ENCODE measurements at places on chromosomes 3 and 15.
A peak's percentile ranks its signal among the peaks of the same experiment; 100 is the strongest.

DNA sequence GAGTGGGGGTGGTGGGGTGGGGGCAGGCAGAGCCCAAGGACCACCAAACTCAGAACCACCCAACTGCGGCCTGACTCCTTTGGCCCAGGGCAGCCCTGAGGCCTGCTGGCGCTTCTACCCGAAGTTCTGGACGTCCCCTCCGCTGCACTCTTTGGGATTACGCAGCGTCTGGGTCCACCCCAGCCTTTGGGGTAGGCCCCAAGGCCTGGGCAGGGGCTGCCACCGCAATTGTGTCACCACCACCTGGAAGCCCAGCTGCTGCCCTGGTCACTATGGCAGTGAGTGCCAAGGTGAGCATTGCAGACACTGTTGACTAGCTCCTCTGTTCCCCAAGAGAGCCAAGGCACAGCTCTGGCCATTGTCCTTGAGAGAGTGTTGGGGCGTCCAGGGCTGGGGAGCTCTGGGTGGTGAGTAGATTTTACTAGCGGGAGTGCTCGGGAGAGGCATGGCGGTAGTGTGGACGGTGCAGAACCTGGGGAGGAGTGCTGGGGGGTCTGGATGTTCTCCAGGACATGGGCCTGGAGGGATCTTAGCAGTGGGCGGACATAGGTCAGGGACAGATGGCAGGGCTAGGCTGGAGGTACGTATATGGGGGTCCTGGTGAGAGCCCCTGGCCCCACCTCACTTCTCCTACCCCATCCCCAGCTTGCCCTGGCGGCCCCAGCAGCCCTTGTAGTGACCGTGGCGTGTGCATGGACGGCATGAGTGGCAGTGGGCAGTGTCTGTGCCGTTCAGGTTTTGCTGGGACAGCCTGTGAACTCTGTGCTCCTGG, 12.8 kb downstream of the NT5DC2 start:
- no peak for DNase-seq

DNA sequence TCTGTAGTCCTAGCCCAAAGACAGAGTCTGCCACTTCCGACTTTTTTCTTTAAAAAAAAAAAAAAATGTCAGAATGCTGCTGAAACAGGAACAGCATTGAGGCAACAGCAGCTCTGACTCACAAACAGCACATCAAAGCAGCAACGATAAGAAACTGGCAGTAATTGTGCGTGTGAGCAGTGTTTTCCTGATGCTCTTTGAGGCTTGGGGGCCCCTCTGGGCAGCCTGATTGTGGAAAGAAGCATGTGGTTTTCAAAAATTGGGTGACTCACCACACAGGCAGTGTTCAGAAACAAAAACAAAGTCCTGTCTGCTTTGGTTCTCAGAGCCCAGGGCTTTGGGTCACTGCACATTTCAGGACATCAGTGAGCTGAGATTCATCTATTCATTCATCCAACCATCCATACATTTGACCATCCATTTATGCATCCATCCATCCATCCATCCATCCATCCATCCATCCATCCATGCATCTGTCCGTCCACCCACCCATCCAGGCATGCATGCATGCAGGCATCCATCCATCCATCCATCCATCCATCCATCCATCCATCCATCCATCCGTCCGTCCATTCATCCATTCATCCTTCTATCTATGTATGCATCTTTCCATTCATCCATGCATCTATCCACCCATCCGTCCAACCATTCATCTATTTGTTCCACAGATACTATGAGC, 308.4 kb downstream of the RPLP1 start:
- DNase-seq = peak; percentile 77

GRCh38 chr3:197105786-197106185, 76.2 kb upstream of the MELTF start:
- DNase-seq = no peak

DNA sequence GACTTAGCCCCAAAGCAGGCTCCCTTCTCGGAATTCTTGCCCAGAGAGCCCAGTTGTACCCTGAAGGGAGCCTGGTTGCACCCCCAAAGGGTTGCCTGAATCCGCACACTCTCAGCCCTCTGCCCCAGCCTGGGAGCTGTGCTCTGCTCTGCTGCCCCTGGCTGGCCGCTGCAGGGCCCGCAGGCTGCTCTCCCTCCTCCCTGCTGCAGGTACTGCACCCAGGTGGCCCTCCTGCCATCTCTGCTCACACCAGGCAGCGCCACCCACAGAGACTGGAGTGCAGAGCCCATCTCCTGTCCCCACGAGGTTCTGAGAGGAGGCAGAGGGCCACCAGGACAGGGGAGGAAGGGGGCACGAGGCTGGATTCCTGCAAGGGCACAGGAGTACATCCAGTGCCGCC, 134.2 kb upstream of the NSMCE3 start:
- no peak for DNase-seq

- DNase-seq = no peak
Measured at GRCh38 chr3:191135175-191135574, 63.9 kb upstream of the OSTN start.

GRCh38 chr3:43286115-43286840, at the start of gene SNRK:
Gene SNRK, plus strand, starts transcription at chr3:43286540. Its CDS starts 16,664 bp downstream, at chr3:43303204.
- peak; percentile 94 for DNase-seq

- DNase-seq = no peak
Measured at GRCh38 chr3:176734146-176734545, 463.1 kb downstream of the TBL1XR1 start.

- DNase-seq = no peak
Measured at GRCh38 chr15:50164458-50164857, 17.5 kb upstream of the SLC27A2 start.

GRCh38 chr3:109702252-109702651, 364.9 kb upstream of the DPPA4 start:
- no peak for DNase-seq

- no peak for DNase-seq
Measured at GRCh38 chr3:63441262-63441661, 163.2 kb downstream of the SYNPR start.

- no peak for DNase-seq
Measured at GRCh38 chr15:78682004-78682651, 41.1 kb upstream of the CHRNB4 start.

DNA sequence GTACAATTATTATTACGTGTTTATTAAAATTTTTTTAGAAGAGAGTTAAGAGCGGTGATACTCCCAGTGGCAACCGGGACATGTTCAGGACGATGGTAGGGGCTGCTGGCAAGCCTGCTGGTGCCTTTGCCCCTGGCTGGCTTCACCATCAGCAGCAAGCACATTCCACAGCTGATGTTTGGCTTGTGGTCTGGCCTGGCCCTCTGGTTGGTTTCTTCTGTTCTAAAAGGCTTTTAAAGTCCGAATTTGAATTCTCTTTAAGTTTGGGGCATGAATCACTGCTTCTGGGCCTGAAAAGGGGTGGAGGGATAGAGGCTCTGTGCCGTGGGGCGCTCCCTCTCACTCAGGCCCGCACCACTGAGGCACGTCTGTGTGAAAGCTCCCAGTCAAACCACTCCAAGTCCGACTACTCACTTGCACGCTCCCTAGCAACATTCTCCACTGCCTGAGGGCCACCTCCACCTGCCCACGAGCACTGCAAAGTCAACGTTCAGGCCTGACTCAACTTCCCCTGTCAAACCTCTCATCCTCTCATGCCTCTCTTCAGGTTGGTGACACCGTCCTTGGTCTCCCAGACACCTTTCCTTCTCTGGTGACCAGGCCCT, 10.1 kb downstream of the ITGA11 start:
- DNase-seq = no peak

- DNase-seq = no peak
Measured at GRCh38 chr15:69697916-69698315, 245.3 kb downstream of the RPLP1 start.

DNA sequence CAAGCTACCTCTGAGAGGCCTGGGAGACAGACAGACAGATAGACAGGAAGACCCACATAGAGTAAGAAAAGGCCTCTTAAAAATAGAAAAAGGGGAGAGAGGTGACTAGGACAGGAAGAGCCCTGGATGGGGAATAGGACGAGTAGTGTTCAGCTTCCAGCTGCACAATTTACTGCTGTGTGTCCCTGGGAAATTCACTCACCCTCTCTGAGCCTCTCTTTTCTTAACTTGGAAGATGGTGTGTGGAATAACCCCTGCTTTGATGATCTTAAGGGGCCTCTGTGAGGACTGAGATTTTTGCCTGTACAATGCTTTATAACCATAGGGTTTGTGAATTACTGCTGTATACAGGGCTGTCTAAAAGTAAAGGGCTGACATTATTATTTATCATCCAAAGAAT, 37.5 kb downstream of the FEM1B start:
- DNase-seq = no peak

DNA sequence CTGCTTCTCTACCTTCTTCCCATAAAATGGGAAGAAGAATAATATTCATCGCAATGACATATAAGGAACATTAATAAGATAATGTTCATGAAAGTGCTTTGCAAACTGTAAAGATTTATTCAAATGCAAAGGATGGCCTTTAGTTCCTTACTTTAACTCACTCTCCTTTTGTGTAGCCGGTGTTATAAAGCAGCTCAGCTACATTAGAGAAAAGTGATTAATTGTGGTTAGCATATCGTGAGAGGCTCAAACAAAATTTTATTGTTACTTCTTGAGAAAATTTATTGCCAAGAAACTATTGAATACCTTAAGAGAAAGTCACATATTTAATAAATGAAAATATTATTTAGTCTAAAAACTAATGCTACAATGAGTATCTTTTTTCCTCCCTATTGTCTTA, 250.7 kb upstream of the NR2E3 start:
- DNase-seq = no peak

DNA sequence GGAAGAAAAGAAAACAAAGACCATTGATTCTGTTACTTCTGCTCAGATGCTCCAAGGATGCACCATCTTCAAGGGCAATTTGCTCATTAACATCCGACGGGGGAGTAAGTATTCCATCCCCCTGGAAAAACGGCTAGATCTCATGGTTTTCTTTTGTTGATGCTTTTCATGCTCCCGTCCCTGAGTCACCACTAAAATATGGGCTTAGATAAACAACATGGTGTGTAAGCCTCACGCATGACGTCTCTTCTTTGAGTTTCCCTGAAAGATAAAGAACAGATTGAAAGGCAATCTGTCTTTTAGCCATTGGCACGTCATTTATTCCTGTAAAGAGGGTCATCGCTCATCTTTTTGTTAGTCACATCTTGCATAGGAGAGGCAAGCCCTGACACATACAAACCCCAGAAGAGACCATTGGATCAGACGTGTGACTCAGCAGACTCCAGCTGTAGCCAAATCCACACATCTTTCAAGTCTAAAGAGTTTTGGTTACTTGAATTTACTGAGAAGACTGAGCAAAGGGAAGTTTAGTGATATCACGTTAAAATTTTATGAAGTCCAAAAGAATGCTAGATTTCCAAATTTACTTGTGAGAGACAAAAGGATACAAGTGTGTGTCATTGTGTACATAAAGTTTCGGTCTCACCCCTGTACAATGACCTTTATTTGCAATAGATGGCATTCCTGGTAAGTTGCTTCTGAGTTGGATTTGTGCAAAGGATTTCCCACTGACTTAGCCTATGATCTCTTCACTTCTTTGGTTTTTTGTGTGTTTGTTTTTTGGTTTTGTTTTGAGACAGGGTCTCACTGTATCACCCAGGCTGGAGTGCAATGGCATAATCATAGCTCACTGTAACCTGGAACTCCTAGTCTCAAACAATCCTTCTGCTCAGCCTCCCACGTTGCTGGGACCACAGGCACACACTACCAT, 110.5 kb downstream of the PGPEP1L start:
- no peak for DNase-seq

GRCh38 chr3:38334142-38335055, 12.2 kb upstream of the XYLB start:
- DNase-seq = no peak

DNA sequence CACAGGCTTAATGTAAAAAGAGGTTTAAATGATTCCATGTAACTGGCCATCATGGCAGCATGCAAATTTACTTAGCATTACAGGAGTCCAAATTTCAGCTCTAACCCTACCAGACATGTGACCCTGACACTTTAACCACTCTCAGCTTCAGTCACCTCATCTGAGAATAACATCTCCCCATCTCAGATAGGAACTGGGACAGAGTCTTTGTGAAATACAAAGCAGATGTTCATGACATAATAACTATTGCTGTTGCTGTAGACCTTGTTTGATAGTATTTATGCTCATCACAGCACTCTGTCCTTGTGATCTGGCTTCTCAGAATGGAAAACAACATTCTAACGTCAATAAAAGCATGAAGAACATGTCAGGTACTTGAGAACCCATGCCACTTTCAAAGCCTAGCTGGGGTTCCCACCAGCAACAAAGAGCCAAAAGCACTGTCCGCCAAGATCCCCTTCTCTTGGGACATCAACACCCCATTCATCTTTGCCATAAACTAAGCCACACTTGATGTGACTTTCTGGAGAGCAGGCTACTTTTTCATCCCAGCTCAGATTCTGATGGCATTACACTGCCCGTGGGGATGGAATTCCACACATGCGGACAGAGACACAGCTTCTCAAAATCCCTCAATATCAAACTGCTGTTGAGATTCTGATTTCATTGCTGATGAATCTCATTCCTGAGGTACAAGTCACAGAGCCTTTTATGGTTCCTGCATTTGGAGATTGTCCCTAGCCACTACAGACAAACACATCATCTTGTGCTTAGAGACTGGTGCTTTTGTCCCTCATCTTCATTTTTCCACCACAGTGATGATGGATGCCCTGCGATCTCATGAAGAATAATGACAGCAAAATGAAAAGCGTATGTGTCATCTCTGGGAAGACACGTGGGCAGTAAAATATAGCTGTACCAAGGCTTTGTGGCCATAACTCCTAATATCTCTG, 202.7 kb downstream of the TNIK start:
- DNase-seq = no peak

GRCh38 chr3:72191209-72191960, 406.4 kb upstream of the PROK2 start:
- DNase-seq = no peak

GRCh38 chr15:80498652-80499051, 94.5 kb downstream of the ARNT2 start:
- no peak for DNase-seq

DNA sequence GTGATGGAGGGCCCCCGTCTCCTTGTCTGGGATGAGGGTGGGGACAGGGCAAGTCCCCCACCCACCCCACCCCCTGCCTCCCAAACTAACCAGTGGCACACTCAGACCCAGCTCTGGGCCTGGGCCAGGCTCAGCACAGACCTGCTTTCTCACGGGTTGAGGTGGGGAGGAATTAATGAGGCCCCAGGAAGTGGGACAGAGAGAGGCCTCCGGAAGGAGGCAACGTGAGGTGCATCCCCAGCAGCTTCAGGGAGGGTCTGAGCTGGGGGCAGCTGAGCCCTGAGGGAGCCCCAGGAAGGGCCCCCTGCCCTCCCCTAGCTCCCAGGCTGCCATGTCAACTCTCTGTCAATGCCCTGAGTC, 15.0 kb upstream of the GNAI2 start:
- DNase-seq = no peak
